Cortex of kidney (tissue), 1 donor: ENCODE measurements at places on chromosomes 5 and 9.

- DNase-seq, result no peak
Observed at GRCh38 chr5:22053195-22053594, 799.9 kb downstream of the CDH12 start.

DNA sequence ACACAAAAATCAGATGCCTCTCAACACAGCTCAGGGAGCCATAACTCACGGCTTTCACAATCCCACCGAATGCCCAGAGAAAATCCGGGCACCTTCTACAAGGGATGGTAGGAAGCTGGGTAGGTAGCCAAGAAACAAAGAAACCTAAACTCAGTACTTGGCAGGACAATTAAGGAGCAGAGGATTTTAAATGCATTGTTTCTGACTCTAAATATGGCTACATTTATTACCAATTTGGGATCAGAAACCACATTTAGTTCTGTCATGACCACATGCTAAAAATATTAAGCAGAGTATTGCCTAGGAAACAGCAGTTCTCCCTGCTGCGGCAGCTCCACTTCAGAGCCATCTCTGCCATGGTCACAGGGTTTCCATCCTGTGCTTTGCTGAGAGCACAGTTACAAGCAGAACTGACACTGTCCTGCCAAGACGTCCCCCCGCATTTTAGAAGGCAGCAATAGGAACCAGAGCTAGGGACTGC, 57.5 kb downstream of the SIL1 start:
- no peak for DNase-seq

DNA sequence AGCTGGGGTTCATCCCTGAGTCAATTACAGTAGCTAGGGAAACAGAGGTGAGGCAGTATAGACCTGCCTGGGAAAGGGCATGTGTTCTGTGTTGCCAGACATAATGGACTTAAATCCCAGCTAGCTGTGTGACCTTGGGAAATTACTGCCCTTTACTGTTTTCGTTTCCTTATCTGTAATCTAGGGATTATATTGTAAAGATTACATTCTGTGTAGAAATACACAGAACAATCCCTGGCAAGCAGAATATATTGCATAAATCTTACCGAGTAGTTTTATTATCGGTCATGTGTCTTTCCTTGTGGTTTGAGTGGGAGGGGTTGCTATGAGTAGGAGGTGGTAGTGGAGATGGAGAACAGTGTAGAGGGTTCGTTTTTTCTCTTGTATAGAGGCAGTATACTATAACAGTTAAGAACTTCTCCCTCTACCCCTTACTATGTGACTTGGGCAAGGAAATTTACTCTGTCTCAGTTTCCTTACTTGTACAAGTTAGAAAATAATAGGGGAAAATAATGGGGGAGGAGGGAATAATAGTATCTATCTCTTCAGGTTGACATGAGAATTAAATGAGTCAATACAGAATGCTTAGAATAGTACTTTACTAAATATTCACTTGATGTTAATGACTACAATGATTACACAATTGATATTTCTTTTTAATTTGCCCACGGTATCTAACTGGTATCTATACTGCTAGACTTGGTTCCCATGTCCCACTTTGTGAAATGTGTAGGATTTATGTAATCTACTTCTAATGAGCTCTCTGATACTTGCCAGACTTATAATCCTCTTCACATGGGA, 7.1 kb upstream of the DMXL1 start:
- no peak for DNase-seq

DNA sequence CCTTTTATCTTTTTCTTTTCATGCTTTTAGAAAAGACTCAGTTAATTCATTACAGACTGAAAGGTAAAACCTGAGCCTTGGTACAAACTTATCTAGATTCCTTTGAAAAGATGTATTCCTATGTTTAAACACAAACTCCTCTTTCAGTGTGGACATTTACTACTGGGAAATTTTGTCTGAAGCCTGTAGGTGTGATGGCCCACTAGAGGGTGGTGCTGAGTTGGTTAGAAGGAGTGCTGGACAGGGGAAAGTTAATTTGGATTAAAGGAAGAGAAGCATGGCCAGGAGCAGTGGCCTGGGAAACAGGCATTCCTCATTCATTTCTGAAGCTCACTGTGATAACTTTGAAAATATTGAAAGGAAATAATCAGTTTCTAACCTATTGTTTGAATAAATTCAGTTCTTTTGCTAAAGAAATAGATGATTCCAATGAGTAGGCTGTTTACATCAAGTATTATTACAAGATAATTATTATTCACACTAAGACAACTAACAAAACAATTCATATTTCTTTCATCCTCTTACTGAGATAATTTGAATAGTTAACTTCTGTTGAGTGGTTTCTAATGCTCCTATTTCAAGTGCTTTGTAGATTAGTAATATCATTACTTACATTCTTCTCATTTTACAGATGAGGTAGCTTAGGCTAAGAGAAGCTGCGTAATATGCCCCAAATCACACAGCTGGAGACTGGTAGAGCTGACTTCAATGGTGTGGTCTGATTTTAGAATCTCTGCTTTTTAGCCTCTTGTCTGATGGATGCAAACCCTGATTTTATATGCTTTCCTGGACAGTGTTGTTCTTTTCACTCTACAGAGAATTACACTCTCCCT, 150.9 kb downstream of the ADGRV1 start:
- DNase-seq, result no peak

- DNase-seq, result no peak
Observed at GRCh38 chr5:6402939-6403338, 24.6 kb upstream of the MED10 start.

- no peak for DNase-seq
Observed at GRCh38 chr5:1636981-1637638, 113.3 kb upstream of the LPCAT1 start.

GRCh38 chr5:72681781-72682180, 134.7 kb upstream of the TNPO1 start:
- DNase-seq, result no peak

DNA sequence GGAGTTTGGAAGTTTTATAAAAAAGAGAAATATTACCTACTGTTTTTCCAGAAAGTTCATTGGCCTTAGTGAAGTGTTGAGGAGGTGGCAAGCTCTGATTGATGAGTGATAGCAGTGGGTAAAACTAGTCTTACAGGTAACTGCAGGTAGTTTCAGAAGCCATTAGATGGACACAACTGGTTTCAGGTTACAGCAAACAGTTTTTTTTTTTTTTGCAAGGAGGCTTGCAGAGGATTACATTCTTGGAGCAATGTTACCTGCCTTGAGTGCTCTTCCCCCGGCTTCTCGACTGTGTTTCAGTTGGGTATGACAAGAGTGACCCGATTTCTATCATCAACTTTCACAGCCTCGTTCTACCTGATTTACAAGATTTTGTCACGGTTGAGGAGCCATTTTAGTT, 333.4 kb downstream of the YTHDC2 start:
- DNase-seq, result no peak

GRCh38 chr9:82489201-82489821, 500.7 kb downstream of the SPATA31D1 start:
- DNase-seq, result no peak

DNA sequence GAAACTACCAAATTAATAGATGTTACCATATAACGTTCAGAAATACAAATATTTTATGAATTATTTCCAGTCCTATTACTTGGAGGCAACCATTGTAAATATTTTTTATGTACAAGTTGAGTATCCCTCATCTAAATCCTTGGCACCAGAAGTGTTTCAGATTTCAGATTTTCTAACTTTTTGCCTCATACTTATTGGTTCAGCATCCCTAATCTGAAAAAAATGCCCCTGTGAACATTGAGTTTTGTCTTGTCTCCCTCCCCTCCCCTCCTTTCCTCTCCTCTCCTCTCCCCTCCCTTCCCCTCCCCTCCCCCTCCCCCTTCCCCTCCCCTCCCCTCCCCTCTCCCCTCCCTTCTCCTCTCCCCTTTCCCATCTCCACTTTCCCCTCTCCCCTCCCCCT, 40.6 kb downstream of the UBAP1 start:
- no peak for DNase-seq

GRCh38 chr5:50863534-50864170, 197.2 kb downstream of the PARP8 start:
- DNase-seq, result no peak

- no peak for DNase-seq
Observed at GRCh38 chr5:7419846-7420245, 23.9 kb downstream of the ADCY2 start.

DNA sequence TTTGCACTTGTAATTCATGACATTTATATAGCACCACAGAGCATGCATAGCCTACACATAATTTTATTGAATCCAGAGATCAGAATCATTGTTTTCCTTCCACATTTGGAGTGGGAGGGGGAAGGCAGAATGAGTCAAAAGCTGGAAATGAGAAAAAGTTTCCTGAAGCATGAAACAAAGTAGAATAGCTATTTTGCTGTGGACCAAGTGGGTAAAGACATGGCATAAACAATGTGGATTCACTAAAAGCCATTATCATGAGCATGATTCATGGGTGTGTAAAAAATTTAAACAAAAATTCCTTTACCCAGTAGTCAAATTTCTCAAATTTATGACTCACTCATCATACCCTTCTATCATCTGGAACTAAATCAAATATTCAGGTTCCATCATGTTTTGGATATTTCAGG, 97.9 kb downstream of the YIPF5 start:
- DNase-seq, result no peak

- no peak for DNase-seq
Observed at GRCh38 chr5:99037668-99038067, 108.9 kb upstream of the CHD1 start.

DNA sequence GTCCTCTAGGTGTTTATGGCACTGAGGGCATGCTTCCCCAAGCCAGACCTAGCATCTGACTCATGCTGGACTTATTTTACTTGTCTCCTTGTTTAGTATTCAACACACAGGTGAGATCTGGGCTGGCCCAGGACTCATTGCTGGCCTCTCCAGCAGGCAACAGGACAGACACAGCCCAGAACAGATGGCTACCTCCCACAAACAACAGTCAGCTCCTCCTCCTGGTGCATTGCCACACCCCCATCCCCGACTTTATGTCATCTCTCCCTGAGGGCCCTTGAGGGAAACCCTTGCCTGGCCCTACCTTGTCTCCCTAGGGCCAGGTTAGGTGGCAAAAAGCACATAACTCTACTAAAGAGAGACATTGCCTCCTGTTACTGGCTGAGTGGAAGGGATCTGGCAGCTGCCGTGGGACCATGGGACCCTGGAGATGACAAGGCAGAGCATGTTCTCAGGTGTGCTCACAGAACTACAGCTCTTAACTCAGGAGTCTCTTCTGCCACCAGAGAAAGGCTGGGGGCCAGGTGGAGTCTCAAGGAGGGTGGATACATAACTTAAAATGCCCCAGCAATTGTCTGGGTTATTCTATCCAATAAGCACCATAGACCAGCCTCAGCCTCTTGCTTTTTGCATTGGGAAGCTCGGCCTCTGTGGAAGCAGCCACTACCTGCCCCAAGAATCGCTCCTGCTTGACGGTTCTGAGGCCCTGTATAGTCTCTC, 2.3 kb downstream of the ACSL6 start:
- no peak for DNase-seq

DNA sequence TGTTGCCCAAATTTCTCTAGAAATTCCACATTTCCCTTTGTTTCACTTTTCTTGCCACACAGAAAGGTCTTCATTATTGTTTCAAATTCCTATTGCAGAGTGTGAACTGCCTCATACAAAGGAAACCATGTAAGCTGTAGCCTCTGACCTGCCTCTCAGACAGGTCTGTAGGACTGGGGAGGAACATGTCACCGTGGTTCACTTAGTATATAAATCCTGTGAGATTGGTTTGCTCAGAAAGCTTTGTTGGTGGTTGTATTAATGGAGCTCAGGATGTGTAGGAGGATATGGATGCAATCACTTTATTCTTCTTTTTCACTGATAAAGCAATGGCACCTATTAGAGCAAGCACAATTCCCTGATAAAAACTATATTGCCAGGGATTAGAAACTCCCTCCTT, 4.2 kb downstream of the SGCD start:
- DNase-seq, result no peak

- DNase-seq, result no peak
Observed at GRCh38 chr5:41788941-41789368, 81.3 kb downstream of the OXCT1 start.

GRCh38 chr9:5931657-5932056, 41.0 kb downstream of the MLANA start:
- DNase-seq, result no peak

DNA sequence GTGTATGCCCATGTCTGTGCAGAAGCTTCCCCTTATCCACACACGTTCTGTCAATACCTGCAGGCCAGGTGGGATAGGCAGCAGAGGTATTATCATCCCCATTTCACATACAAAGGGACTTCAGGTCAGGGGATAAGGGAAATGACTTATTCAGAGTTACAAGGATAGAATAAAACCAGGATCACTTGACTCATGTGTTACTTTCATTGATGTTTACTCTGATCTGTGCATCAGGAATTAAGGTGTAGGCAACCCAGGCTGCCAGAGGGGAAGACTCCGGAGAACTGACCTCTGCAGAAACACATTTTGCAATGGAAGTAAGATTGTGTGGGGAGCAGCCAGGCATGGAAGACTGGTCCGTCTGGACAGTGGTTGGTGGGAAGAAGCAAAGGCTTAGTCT, 74.2 kb upstream of the FSTL4 start:
- no peak for DNase-seq

DNA sequence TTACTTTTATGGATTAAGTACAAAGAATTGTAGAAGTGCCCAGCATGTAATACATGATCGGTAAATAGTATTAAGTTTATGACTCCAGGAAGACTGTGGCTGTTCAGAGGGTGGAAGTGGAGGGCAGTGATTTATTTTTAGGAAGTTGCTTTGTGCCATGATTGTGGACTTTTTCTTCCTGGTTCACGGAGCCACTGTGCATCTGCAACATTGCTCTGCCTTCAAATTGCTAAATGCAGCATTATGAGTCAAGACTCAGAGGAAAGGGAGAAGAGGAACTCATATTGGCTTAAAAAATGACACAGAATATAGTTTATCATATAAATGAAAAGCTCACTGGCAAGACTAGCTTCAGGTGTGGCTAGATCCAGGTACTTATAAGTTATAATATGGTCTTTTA, 301.5 kb downstream of the KCTD16 start:
- DNase-seq, result no peak

DNA sequence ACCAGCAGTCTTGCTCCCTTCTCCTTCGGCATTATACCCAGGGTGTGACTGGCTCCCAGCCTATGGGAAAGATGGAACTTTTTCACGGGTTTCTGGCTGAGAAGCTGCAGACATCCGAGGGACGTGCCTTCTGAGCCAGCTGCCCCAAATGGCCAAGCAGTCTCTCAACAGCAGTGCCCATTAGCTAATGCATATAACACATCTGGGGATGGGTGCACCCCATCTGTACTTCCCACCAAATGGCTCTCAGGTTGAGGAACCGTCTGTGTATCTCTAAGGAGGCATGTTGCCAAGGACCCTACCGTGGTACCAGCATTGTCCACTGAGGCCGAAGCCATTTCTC, 25.0 kb downstream of the C5orf15 start:
- DNase-seq, result no peak
